IMR-90 (cell line): ENCODE measurements at places on chromosomes 2 and 18. TPM values are rescaled to one million over a fixed set of nuclear protein-coding genes. Genes with fewer than 3 reads are reported as not detected.

The DNAH6 gene
- under 0.01 TPM in 2 replicates for total RNA-seq

The TEKT4 gene
- not detected in 2 replicates for total RNA-seq

The ARHGEF4 gene
- total RNA-seq: 2.7 and 3.3 TPM in 2 replicates

The TRABD2A gene
- total RNA-seq: 19.7 and 20.3 TPM in 2 replicates

The GBX2 gene
- total RNA-seq: not detected in 2 replicates

The FBXO41 gene
- total RNA-seq: 0.54 and 0.83 TPM in 2 replicates

The DPP10 gene
- total RNA-seq: not detected in 2 replicates
